ENCODE measurements at places on chromosomes 6 and 20.

DNA sequence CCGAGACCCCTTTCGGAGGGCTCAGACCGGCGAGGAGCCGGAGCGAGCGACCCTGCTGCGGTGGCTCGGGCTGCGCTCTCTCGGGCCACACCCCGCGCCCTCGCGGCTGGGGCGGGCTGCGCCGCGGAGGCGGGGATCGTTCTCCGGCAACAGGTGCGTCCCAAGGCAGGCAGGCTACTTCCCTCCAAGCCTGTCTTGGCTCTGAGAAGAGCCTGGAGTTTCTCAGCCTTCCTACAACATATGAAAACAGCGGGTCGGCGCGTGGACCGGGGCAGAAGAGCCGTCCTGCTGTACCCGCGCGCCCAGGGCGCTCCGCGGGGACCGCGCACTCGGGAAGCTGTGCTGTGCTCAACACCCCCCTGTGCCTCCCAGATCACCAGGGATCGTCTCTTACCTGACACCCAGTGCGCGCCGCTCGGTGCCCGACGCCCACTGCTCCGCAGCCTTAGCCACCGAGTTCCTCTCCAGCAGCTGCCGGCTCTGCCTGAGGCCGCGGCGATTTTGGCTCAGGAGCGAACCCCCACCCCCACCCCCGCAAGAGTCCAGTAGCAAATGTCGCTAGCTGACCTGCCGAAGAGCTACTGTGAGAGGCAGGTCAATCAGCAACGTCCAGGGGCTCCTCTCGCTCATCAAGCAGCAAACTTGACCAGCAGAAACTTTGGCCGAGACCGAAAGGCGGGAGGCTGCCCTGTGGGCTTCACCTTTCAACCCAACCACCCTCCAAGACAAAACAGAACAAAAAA is 3.7 kb upstream of the OLIG3 start:
- peak; percentile 28 for DNase-seq

DNA sequence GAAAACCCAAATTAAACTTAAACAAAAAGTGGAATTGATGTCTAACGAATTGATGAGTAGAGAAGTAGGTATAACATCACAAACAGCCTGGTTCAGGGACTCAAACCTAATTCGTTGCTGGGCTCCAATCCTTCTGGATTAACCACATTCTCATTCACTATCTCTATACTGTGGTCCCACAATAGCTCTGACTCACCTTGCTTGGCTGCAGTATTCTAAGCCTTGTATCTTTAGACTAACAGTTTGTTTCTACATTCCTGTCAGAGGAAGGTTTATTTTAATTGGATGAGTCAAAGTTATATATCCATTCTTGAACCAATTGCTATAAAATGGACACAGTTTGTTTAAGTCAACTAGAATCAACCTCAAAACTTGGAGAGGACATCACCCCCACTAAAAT is 530.5 kb upstream of the PTCHD4 start:
- DNase-seq = no peak

- no peak for DNase-seq
These were observed 1187.5 kb downstream of the HACE1 start for GRCh38 chr6:103672169-103672568.

DNA sequence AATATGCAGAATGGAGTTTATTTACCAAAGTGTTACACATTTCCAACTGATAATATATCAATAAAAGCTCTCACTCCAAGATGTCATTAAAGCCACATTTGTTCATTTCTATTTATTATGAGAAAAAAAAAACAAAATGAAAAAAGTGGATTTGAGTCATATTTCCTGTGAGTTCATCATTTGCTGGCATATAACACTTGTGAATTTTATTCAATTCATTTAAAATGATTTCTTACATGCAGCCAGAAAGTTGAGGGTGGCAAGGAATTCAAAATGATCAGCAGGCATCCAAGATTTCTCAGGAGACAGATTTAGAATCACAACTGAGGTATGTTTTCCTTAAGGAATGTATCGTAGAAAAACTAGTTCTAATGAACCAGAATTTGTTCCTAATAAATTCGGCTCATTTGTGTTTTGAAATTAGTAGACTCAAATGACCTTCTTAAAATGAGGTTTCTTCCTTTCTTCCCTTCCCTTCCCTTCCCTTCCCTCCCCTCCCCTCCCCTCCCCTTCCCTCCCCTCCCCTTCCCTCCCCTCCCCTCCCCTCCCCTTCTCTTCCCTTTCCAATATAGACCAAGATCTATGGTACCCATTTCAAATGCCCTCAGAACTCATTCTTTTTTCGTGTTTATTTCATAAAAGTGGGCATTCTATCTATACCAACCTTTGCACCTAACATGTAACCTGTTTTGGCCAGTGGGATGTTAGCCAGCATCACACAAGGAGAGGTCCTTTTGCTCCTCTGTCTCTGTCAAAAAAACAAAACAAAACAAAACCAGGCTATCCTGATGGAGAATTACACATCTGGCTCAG is 357.9 kb upstream of the TSHZ2 start:
- DNase-seq = no peak

DNA sequence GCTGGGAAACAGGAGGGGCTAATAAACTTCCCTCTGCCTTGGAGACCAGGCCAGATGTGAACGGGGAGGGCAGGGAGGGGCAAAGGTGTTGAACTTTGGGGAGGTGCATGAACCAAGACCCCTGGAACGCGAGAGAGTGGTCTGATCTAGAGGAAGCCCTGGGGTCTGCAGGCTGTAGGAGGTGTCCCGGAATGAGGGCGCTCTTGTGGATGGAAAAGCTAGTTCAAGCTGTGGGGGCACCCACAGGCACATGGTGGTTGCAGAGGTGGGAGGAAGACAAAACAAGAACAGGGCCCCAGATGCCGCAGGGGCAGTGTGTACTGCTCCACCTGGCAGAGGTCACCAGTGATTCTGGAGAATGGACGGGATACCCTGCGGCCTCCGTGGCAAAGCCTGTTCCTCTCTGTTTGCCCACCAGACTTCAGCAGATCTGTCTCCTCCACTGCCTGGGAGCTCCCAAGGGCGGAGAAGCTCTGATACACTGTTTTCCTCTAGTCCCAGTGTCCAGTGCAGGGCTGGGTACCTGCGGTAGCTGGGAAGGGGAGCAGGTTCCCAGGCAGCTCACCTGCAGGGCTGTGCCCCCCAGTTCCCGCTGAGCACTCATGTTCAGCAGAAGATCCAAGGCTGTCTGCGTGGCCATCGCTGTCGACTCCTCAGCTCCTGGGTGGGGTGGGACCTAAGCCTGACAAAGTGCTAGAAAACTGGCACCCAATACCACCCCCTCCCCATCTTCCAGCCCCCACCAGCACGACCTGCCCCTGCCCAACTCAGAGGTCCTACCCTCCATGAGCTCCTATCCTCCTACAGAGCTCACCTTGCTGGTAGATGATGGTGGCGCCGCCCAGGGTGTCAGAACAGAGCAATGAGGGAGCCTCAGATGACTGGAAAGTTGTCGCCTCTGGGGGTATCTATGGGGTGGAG is 14.7 kb downstream of the ZNF335 start:
- DNase-seq = no peak

- no peak for DNase-seq
These were observed 310.2 kb upstream of the SGK1 start for GRCh38 chr6:134628154-134628553.

DNA sequence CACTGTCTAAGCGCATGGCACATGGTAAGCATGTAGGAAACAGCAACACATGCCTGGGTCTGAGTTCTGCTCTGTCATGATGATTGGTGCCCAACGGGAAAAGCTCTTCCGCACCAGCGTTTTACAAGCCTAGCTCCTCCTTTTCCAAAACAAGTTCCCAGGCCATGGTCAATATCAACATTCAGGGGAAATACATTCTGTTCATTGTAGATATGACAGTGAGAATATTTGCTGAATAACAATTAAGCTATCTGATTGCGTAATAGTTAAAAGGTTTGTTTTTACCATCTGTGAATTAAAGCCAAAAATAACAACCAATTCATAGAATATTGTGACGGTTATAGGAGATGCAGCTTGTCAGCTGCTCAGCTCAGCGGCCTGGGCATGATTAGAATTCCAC is 404.3 kb upstream of the SLC35B3 start:
- DNase-seq = no peak

DNA sequence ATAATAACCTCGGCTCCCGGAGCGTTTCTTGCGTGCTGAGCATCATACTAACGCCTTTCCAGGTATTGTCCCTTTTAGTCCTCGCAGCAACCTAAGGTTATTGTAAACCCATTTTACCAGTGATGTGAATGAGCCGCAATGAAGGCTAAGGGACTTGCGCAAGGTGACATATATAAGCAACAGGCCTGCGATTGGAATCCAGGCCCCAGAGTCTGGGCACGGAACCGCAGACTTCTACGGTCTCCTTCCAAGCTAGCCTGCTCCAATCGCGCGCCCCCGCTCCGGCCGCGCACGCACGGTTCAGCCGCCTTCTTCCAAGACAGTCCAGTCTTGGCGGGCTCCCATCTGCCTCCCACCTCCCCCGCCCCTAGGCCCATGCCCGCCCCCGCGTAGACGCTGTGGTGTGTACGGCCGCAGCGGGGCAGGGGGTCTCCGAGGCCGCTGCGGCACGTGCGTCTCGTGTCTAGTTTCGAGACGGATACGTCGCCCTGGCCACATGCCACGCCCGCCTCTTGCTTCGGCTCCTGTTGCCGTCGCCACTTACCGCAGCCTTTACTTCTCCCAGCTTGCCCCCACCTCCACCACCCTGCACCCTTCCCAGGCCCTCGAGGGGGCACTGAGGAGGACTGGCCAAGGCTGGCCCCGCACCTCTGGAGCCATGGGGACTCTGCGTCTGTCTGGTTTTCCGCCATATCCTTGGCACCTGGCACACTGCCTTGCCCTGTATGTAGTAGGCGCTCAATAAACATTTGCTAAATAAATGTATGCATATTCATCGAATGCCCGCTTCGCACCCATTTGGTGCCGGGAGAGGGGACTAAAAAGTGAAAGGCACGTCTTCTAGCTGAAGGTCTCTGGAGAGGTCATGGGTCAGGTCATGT is 855 bp upstream of the GFOD1 start:
- no peak for DNase-seq

DNA sequence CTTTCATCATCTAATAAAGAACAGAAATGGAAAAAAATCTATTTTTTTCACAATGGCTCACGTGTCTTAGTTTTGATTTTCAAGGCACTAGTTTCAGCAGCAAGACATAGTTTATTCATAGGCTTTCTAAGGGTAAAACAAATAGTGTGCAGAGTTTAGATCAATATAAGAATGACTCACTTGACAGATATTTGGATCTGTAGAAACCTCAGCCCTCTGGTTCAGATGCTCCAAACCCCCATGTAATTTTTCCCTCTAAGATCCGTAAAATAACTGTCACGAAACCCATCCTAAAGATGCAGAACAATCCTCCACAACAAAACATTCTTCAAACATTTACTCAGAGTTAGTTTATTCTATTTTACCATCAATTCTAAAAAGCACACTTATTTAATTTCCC is 43.4 kb downstream of the IYD start:
- no peak for DNase-seq

DNA sequence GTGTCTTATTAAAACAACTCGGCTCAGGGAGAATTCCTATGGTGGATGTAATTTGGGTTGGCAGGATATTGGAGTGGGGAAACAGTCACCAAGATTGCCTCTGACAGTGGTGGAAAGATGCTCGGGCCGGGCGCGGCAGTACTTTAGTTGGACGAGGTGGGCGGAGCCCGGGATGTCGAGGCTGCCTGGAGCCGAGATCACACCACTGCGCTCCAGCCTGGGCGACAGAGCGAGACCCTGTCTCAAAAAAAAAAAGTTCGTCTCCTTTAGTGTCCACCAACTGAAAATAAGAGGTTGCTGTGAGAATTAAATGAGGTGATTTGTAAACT is 621 bp downstream of the NOL7 start:
- peak; percentile 46 for DNase-seq

- DNase-seq = no peak
These were observed 28.1 kb downstream of the RIPOR3 start for GRCh38 chr20:50663095-50663821.

DNA sequence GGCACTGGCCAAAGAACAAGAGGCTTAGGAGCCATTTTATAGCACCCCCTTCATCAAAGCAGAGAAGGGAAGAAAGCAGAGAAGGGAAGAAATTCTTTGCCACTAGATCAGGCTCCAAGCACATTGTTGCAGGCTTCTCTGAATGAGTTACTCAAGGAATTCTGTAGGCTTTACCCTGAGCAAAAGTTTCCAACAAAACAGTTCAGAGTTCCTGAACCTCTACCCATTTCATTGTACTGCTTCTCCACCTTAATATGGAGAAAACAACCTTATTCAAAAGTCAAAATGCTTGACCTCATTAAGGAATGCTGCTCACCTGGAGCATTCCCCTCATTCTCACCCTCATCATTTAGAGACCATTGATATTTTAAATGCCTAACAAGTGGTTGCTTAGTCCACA is 115.5 kb upstream of the LOC128125822 start:
- DNase-seq = no peak

DNA sequence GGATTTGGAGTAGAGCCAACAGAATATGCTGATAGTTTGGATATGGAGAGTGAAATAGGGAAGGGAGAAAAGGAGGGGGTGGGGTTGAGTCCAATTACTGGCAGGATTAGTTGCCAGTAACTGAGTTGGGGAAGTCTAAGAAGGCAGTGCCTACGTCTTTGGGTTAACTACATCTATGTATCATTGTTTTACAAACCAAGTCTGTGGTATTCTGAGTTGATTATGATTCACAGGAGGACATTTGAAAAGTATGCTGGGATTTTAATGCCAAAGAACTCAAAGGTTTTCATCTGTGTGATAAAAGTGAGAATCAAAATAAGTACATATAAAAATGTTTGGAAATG is 14.7 kb downstream of the DSE start:
- no peak for DNase-seq

GRCh38 chr6:118263921-118264486 is 284.1 kb upstream of the PLN start:
- DNase-seq = no peak

DNA sequence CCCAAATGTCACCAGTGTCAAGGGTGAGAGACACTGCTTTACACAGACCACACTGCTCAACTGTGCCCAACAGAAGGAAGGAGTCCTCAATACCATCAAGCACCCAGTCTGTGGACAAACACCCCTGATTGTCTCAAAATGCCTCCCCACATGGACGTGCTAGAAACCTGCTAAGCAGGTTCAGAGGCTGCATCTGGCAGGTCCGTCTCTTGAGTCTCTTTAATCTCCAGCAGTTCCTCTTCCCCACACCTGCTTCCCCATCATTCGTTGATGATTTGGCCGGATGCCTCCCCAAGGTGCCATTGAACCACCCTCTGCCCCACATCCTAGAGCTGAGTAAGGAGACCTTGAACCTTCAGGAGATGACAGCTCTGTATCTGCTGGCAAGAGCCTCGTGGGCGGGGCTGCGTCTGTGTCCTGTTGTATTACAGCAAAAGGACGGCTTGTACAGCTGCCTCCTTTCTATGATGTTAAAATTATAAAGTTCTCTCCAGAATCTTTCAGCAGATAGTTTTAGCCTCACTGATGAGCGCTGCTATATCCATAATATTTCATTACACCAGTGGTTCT is 179.2 kb downstream of the PREX1 start:
- DNase-seq = no peak
